NK-92 treated with Interleukin-12 subunit alpha and Interleukin-12 subunit beta, amount 100 ng/mL, for 24 hours (cell line): ENCODE measurements at places on chromosomes 6 and 20.
A peak's percentile ranks its signal among the peaks of the same experiment; 100 is the strongest.

GRCh38 chr6:168585441-168585840, 144.5 kb downstream of the SMOC2 start:
- DNase-seq, result no peak

DNA sequence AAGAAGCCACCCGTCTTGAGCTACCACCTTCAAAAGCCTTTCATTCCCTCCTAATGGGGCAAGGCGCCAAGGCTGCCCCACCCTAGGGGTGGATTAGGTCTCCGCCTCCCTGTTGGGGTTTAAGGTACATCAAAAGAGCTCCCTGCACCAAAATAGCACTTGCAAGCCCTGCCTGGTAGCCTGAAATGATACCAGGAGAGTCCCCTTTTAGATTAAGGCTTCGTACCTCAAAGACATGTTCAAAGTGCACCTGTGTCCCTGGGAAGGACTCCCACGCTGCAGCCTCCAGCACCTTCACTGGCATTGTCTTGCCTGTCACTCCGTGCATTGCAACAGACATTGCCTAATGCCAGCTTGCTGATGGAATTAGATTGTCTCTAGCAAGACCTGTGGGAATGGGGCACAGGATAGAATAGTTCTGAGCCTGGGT, 15.7 kb upstream of the CDKN1A start:
- no peak for DNase-seq

GRCh38 chr6:106509420-106510089, 119.7 kb downstream of the RTN4IP1 start:
- no peak for DNase-seq

GRCh38 chr6:9408402-9409117, 973.2 kb upstream of the SLC35B3 start:
- no peak for DNase-seq

DNA sequence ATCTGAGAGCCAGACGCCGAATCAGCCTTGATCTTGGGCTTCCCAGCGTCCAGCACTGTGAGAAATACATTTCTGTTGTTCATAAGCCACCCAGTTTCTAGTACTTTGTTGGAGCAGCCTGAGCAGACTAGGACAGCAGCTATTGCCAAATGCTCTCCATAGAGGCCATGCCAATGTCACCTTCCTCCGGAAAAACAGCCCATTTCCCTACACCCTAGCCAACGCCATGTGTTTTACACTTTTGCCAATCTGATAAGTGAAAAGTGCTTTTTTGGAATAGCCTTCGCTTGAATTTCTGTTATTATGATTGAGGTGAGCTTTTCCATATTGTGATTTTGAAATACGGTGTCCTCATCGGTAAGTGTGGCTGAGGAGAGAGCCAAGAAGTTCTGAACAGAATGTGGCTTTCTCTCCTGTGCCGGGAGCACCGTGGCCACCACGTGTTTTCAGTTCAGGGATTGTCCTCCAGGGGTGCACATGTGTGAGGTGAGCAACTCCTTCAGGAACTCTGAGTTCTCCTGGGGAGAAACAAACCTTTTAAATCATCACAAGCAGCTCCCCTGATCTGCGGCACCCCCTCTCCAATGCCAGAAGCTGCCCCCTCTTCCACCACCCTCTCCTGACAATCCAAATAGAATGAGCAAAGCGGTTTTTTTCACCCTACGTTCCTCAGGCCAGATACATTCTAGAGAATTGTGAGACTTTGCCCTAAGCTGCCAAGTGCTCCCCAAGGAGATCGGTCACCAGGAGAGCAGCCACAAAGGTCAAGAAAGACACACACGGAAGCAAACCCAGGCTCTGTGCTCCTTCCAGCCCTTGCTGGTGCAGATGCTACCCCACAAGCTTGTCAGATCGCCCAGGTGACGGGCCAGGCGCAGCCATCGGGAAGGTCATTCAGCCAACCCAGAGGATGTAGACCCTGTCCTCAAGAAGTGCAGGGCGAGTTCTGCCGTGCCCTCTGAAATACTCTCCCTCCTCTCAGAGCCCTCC, 36.0 kb downstream of the TAF8 start:
- no peak for DNase-seq

- DNase-seq, result no peak
Measured at GRCh38 chr6:160005211-160005610, 36.3 kb downstream of the IGF2R start.

- no peak for DNase-seq
Measured at GRCh38 chr20:51174536-51174935, 151.6 kb upstream of the KCNG1 start.

DNA sequence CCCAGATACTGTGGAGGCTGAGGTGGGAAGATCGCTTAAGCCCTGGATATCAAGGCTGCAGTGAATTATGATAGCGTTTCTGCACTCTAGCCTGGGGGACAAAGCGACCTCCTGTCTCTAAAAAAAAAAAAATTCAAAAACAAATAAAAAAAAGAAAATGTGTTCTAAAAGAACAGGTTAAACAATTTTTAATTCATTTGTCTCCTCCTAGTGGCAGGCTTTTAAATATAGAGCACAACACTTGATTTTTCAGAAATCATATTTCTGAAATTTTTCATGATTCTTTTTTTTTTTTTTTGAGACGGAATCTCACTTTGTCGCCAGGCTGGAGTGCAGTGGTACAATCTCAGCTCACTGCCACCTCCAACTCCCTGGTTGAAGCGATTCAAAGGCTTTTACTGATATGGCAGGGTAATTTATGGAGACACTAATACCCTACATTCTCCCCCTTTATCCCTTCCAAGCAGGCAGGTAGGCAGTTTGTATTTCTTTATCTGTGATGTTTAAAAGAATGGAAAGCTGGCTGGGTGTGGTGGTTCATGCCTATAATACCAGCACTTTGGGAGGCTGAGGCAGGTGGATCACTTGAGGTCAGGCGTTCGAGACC, 8.7 kb upstream of the GTF3C6 start:
- no peak for DNase-seq

DNA sequence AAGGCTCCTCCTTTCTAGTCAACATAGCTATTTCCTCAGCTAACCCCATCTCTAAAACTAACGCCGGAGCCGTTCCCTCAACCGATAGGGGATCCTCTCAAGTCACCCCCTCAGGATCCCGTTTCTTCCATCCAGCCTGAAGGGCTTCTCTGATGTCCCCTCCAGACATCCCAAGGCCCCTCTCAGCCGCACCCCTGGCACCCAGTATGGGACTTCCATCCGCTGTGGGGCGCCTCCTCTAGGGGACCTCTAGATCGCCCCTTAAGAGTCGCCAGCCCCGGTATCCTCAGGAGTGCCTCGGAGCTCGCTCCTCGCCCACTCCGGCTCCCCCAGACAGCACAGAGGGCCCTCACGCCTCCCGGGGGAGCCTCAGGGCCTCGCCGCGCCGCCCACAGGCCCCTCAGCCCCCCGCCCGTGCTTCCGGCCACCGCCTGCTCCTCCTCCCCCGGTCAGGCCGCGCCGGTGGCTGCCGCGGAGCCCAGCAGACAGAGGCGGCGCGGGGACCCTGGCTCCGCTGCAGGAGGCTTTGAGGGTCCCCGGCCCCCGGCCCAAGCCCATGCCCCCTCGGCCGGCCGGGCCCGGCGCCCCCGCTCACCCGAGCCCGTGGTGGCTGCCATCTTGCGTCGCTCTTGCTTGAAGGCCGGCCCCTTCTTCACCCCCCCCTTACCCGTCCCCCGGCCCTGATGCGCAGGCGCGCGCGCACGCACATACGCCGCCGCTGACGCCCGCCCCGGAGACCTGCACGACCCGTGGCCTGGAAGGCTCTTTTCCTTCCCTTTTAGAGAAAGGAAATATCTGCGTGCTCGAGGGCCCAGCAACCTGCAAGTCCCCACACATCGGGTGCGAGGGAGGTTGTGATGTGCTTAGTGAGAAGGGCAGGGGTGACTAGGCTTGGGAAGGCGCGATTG, at the start of gene UBE2V1:
Gene UBE2V1 (minus strand): TSS at position 639 of the 908 bp plus-strand sequence. CDS start 22 bp downstream, at position 617.
- DNase-seq, result peak; percentile 91

GRCh38 chr6:75532521-75532920, 38.9 kb upstream of the FILIP1 start:
- no peak for DNase-seq

DNA sequence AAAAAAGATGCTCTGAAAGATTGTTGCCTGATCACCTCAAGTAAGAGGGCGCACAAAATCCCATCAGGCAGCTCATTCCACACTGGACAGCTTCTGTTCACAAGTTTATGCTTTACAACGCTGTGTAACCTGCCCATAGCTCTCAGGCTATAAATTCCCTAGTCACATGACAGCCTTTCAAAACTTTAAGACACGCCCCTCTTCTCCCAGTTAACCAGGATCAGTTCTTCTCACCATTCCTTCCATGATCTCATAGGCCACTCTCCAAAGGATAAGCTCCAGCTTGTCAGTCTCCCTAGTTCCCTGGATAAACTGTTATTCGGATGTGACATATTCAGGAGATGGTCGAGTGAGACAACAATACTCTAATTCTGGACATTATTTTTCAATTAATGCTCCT, 15.0 kb downstream of the ADNP start:
- no peak for DNase-seq

DNA sequence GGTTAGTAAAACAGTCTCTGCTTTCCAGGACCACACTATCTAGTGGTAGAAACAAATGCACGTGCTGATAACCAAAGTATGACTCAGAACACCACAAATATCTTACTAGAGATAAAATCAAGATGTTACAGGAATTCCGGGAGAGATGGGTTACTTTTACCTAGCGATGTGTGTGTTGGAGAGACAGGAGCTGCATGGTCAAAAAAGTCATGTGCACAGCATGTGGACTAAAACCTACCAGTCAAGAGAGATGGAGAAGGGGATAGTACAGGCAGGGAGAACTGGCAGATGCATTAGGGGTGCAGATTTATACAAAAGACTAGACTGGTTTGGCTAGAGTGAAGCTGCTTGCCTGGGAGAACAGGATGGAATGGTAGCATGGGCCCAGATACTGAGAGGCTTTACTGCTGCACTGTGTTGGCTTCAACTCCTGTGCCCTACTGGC, 75.3 kb upstream of the MRAP2 start:
- DNase-seq, result no peak

- no peak for DNase-seq
Measured at GRCh38 chr6:73566954-73567591, 46.2 kb upstream of the EEF1A1 start.

DNA sequence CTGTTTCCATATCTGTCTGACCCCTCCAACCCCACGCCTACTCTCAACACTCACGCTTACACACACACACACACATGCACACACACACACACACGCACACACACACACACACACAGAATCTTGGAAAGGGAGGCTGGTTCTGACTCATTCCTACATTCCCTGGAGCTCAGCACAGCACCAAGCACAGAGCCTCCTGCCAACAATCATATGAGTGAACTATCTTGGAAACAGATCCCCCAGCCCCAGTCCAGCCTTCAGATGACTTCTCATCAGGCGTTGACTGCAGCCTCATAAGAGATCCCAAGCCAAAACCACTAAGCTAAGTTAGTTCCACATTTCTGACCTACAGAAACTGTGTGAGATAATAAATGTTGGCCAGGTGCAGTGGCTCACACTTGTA, 14.1 kb upstream of the HCK start:
- no peak for DNase-seq

GRCh38 chr20:11270566-11270965, 596.8 kb upstream of the JAG1 start:
- DNase-seq, result no peak

- no peak for DNase-seq
Measured at GRCh38 chr6:113779656-113780055, 77.5 kb upstream of the MARCKS start.

DNA sequence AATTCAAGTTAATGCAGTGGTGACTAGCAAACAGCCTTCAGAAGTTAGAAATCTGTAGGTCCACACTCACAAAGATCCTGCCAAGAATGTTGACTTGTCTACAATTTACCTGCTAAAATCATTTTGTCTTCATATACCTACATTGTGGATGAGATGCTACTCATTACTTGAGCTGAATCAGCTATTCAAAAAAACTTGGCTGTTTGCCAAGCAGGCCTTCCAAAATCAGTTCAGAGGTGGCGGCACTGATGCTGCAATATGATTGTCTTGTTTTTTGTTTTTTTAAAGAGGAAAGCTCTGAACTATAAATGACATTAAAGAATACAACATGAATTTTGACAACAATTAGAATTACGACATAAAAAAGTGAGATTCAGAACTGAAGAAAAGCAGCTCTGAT, 354.7 kb upstream of the KHDRBS2 start:
- DNase-seq, result no peak

DNA sequence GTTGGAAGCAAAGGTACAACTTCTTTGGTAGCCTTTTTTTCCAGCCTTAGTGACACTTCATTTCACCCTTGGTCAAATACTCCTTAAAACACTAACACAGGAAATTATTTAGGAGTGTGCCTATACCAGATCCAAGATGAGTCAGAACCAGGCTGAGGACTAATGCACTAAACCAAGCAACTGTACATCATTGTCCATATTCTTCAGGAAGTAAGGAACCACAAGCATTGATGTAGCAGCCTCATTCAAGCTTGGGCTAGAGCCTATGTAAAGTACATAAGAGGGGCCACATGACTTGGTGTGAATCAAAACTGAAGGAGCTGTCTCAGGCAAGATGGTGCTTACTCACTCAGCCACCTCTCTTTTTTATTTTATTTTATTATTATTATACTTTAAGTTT, 20.7 kb upstream of the ADGB start:
- no peak for DNase-seq

- no peak for DNase-seq
Measured at GRCh38 chr6:15715851-15716250, 53.0 kb upstream of the DTNBP1 start.

DNA sequence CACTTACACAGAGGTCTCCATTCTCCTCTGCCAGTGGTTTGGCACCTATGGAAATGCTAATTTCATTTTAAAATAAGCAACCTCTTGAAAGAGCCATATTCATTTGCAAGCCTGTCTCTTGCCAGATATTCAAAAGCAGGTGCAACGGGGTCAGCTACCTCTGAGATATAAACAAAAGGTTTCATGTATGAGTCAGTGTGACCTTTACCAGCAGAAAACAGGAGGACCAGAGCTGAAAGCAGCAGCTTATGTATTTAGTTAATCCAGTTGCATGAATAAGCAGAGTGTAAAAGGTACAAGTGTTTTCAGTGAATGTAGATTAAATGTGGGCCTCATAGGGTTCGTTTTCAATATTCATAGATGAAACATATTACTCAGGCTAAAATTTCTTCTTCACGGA, 56.0 kb downstream of the TENT5A start:
- DNase-seq, result no peak

DNA sequence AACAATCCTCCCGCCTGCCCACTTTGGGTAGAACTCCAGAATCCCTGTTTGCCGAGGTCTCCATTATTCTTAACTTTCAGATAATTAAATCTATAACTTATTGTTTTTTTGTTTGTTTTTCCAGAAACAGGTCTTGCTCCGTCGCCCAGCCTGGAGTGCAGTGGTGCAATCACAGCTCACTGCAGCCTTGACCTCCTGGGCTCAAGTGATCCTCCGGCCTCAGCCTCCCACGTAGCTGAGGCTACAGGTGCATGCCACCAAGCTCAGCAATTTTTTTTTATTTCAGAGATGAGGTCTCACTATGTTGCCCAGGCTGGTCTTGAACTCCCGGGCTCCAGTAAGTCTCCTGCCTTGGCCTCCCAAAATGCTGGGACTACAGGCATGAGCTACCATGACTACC, 28.8 kb downstream of the ZMYND8 start:
- no peak for DNase-seq

GRCh38 chr20:13865791-13866351, 81.0 kb downstream of the NDUFAF5 start:
- no peak for DNase-seq

- DNase-seq, result no peak
Measured at GRCh38 chr6:124205921-124206320, 402.3 kb downstream of the NKAIN2 start.

- no peak for DNase-seq
Measured at GRCh38 chr6:79127660-79128059, 49.6 kb upstream of the PHIP start.

- no peak for DNase-seq
Measured at GRCh38 chr6:34953061-34954025, 64.3 kb downstream of the ANKS1A start.

- DNase-seq, result no peak
Measured at GRCh38 chr20:1281279-1282057, 15.4 kb downstream of the SNPH start.
